H1 (cell line): ENCODE measurements at places on chromosomes 3 and 15.
A peak's percentile ranks its signal among the peaks of the same experiment; 100 is the strongest.

- DNase-seq, result no peak
Measured at GRCh38 chr3:195715134-195715533, 5.6 kb upstream of the MUC20 start.

DNA sequence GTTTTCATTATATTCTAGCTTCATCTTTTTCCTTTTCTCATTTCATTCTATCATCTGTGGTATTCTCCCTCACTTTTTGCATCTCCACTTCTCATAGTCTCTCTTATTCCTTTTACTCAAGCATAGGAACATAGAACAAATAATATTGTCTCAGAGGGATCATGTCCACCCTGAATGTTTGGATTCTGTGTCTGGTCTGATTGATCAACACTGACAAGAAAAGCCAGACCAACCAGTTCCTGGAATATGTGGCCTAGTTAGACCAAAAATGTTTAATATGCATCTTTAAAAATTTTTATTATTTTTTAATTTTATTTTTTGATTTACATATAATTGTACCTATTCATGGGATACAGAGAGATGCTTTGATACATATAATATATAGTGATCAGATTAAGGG is 212.0 kb upstream of the ALCAM start:
- no peak for DNase-seq

GRCh38 chr3:153372326-153372725 is 210.3 kb downstream of the RAP2B start:
- no peak for DNase-seq

DNA sequence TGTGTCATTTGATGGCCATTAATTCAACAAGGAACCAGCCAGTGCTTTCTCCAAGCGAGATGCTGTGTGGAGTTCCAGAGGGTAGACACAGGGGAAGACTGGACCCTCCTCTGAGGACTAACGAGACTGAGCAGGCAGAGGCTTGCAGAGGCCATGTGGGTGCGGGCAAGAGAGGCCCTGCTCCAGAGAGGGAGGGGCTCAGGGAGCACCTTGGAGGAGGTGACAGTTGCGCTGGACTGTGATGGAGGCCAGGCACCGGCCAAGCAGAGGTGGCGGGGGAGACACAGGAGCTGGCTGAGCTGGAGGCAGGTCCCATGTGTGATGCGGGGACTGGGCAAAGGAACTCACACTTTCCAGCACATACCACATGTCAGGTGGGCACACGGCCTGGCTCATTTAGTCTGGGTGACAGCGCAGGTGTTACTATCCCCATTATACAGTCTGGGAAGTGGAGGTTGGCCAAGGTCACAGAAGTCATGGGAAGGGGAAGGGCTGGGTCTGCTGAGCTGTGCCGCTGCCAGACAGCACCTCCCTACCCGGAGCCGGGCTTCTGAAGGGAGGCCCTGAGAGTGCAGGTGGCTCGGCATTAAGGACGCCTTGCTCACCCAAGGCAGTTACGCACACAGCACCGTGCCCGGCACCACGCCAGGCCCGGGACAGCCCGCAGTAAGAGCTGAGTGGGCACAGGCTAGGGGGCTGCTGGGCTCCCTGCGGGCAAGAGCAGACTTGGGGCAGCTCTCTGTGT is 3.7 kb downstream of the MELTF start:
- no peak for DNase-seq

DNA sequence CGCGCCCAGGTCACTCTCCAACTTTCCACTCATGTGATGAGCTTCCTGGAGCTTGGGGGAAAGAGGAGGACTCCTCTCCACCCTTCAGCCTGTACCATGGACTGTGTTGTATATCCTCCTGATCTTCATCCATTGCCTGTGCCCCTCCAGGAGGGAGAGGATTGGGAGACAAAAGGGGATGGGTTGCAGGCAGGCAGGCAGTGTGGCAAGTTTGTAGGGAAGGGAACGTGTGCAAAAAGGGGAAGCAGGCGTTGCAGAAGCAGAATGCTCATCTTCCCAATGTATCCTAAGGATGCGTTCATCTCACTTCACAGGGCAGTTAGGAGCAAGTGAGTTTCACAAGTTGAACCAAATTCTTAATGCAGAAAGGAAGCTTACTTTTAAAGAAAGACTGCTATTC is 28.1 kb upstream of the GHSR start:
- DNase-seq, result no peak

DNA sequence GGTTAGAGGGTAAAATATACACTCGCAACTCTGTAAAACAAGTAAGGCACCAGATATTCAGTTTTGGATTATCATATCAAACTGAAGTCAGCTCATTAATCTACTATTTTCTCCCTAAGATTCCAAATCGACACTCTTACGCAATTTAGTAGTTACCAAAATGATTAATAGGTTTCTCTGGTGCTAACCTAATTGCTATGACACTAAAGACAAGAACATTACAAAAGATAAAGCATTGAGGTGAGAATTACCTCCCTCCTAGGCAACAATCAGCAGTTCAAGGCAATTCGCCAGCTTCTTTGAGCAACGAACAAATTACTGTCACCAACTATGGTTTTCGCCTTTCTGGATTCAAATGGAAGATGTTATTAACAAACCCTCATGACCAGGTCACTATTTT is 1305.0 kb downstream of the ROBO2 start:
- no peak for DNase-seq

GRCh38 chr3:187741403-187742350 is 3.6 kb downstream of the BCL6 start:
- peak; percentile 67 for DNase-seq

- no peak for DNase-seq
Measured at GRCh38 chr3:66404903-66405700, 95.7 kb downstream of the LRIG1 start.

GRCh38 chr15:99614749-99615288 is 49.0 kb downstream of the MEF2A start:
- DNase-seq, result no peak

GRCh38 chr3:123357275-123357674 is 91.6 kb downstream of the ADCY5 start:
- no peak for DNase-seq

DNA sequence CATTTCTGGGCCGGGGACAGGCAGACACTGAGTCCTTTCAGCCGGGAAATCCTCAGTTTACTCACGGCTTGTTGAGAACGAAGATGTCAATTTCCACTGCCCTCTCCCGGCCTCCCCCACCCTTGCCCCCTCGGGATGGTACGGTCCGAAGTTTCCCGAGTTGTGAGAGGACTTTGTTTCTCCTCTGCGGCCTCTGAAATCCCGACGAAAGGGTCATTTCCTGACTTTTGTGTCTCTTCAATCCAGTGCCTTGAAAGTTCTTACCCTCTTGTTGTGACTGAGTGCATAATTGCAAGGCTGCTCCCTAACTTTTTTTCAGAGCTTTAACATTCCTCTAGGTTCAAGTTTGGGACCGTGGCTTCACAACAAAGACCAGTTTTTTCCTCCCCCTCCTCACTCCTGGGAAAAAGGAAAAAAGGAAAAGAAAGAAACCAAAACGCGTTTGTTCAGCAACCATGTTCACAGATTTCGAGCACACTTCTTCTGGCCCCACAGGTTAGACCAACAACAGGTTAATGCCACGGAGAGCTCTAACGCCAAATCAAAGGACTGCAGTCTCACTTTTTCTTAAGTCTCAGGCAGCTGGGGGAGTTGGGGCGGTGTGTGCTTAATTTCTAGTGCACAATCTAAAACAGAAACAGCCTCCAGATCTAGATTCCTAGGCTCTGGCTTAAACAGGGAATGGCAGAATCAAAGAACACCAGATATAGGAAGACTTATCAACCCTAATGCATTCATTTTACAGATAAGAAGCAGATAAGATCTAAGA is 138.9 kb downstream of the TMCO5A start:
- no peak for DNase-seq

GRCh38 chr3:191434024-191434423 is 26.9 kb upstream of the PYDC2 start:
- no peak for DNase-seq

GRCh38 chr15:63067306-63067705 is 24.8 kb downstream of the TPM1 start:
- no peak for DNase-seq

DNA sequence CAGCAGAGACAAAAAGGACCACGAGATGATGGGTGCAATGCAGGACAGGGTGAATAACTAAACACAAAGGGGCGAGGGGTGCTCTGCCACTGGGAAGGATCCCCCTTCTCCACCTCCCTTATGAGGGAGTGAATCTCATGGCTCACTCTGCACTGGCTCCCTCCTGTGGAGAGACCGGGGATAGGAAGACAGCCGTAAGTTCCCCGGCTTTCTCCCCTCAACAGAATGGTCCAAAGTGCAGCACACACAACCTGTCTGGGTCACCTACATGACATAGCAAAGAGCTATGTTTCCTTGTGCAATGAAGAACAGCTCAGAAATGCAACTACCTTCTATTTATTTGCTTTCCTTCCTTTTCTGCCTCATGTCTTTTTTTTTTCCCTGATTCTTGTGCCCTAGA is 7.8 kb upstream of the ACSBG1 start:
- no peak for DNase-seq

GRCh38 chr3:10274601-10275000 is 18.1 kb downstream of the GHRL start:
- DNase-seq, result no peak

- no peak for DNase-seq
Measured at GRCh38 chr3:151890721-151891141, 17.3 kb downstream of the SUCNR1 start.

GRCh38 chr15:49693498-49693897 is 72.7 kb downstream of the DTWD1 start:
- no peak for DNase-seq

GRCh38 chr3:64916937-64917336 is 229.1 kb upstream of the ADAMTS9 start:
- DNase-seq, result no peak

GRCh38 chr3:16849795-16850194 is 35.0 kb upstream of the PLCL2 start:
- no peak for DNase-seq

GRCh38 chr15:84697236-84697990 is 18.5 kb downstream of the SEC11A start:
- DNase-seq, result no peak

DNA sequence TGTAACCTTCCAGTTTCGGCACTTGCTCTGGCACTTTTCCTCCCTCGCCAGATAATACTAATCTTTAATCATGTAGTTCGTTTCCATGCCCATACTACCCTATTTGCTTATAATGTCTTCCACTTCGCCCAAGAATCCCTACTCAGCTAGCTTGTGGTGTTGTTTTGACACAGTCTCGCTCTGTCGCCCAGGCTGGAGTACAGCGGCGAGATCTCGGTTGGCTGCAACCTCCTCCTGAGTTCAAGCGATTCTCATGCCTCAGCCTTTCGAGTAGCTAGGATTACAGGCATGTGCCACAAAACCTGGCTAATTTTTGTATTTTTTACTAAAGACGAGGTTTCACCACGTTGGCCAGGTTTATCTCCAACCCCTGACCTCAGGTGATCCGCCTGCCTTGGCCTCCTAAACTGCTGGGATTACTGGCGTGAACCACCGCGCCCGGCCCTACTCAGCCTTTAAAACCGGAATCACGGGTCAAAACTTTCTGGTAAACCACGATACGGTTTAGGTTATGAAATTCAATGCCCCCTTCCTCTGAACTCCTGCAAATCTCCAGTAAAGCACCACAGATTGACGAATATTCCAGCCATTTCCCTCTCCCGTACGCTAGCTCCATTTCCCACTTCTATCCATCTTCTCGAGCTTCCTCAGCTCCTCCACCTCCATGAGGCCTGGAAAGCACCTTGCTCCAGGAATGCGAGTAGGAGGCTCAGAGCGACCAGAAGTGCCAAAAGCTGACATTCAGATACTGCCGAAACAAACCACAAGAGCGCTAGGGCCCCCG is 878 bp upstream of the RAD51 start:
- DNase-seq, result no peak

- DNase-seq, result no peak
Measured at GRCh38 chr3:5136919-5137429, 14.9 kb downstream of the ARL8B start.

- no peak for DNase-seq
Measured at GRCh38 chr15:51128701-51129100, 34.0 kb upstream of the TNFAIP8L3 start.

- DNase-seq, result no peak
Measured at GRCh38 chr3:29382409-29382808, 101.5 kb downstream of the RBMS3 start.

DNA sequence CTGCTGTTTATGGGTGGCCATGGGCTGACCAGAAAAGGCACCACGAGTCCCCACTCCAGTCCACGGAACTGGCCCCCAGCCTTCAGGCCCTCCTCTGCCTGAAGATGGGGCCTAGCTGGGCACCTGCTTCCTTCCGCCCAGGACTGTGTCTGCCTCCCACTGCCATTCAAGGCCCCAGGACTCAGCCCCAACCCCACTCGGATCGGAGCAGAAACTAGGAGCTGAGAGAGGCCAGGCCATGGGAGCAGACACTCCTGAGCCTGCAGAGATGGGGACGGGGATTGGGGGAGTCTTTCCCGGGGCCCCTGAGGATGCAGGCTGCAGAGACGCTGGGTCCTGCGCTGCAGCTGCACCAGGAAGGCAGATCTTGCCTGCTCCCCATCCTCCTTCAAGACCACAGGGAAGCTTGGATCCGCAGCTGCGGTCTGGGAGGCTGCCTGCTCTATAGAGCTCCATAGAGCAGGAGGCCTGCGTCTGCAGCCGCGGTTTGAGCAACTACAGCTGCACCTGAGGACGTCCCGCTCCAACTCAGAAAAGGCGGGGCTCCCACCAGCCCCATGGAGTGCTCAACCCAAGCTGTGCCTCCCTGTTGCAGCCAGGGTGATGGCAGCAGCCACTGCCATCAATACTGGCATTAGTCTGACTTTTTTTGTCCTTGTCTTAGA is 383.9 kb upstream of the TMCO5A start:
- DNase-seq, result peak; percentile 41

- DNase-seq, result no peak
Measured at GRCh38 chr15:68364028-68364659, 67.8 kb downstream of the ITGA11 start.

- DNase-seq, result no peak
Measured at GRCh38 chr15:100941536-100941935, 22.4 kb downstream of the LRRK1 start.

DNA sequence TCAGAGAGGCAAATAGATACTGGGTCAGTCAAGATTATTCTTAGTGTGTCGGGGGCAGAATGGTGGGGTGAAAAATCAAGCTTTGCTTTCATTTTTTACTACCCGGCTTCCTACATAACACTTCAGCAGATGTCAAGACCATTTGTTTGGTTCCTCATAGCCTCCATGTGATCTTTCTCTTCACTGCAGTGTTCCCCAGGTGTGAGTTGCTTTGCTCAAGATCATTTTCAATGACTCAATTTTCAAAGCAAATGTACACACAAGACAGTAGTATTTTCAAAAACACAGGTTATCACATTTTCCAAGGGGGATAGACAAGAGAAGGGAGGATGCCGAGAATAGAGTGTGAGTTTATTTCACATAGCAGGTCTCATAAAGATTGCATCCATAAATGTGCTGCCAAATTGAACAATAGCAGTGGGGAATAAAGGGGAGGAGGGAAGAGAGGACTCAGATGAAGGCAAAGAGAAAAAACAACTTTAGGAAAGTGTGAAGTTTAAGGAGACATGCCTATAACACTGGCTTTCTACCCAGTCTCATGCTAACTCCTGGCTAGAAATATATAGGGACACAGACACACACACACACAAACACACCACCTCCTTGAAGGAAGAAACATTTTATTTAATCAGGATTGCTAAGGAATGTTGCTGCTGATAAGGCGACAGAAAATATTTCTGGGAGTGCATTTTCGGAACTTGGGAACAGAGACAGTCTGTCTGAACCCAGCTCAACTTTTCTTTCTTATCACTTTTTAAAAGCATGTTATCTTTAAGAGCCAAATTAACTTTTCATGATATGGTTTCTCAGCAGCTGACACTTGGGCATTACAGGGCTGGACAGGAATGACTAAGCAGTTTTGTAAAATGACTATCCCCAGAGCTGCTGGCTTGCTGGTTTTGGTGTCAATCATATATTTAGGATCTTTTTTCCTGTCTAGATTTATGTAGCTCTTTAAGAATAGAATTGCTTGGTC is 402.4 kb downstream of the RBMS3 start:
- no peak for DNase-seq
